ENCODE measurements at places on chromosomes 7 and 10.

DNA sequence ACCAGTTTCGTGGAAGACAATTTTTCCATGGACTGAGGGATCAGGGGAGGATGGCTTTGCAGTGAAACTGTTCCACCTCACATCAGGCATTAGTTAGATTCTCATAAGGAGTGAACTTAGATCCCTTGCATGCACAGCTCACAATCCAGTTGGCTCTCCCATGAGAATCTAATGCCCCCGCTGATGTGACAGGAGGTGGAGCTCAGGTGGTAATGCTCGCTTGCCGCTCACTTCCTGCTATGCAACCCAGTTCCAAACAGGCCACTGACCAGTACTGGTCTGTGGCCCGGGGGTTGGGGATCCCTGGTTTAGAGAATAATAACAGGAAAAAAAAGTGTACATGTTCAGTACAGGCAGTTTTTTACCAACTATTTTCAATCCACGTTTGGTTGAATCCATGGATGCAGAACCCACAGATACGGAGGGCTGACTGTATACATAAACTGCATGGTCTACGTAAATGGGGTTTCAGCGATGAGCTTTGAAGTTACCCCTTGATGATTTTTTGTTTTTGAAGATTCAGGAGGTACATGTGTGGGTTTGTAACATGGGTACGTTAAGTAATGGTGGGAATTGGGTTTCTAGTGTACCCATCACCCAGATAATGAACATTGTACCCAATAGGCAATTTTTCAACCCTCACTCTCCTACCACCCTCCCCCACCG lies 24.5 kb downstream of the OGDH start:
- DNase-seq: no peak

- no peak for DNase-seq
Measured at GRCh38 chr10:129937351-129937751, 26.7 kb downstream of the EBF3 start.

DNA sequence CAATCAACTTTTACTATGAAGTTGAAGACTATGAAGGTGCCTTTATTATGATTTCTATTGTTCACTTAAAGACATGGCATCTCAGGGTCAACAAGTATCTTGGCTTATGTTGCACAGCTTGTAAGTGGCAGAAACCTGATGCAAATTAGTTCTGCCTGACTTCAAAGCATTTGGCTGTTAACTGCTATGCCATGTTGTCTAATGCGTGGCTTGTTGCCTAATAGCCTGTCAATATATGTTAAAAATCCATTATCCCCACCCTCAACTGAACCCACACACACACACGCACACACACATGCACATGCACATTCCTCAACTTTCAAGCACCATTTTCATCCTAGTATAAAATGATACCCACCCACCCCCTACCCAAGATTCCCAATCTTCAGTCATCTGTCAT lies 217.1 kb downstream of the NRG3 start:
- DNase-seq: no peak

DNA sequence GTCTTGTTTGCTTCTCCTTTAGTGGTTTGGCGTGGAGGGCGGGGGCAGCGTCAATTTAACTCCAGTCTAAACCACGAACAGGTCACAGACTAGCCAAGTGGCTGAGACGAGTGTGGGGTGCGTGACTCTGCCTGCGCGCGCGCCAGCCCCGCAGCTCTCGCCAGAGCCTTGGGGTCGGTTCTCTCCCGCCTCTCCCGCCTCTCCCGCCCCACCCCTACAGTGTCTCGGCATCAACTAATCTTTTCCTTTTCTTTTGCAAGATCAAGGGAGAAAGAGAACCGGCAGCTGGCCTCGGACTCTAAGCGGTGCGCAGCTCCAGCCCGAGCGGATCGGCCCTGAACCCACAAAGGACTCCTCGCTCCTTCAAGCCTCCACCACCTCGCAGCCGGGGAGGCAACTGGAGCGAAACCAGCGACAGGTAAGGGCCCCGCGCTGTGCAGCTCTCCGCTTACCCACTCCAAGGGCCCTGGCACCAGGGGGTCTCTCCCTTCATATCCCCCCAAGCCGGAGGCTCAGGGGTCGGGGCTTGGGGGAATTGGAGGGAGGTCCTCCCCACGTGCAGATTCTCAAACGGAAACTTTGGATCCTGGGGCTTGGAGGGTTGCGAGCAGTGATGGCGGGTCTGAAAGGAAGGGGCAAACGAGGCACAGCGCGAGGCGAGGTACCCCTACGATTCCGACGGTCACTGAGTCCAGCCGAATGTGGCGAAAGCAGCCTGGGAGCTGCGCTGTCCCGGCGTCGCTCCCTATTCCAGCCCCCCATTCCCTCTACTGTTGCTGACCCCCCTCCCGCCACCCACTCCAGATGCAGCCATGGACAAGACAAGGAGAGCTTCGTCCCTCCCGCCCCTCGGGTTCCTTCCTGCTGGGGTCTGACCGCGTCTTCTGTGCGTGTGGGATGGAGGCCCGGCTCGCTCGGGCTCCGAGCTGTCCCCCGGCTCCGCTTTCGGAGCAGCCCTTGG lies 829 bp downstream of the CHRM2 start:
- no peak for DNase-seq

- no peak for DNase-seq
Measured at GRCh38 chr10:25745976-25746375, 188.1 kb upstream of the MYO3A start.

GRCh38 chr7:129143724-129144094 lies 798 bp upstream of the TSPAN33 start:
- DNase-seq: no peak

DNA sequence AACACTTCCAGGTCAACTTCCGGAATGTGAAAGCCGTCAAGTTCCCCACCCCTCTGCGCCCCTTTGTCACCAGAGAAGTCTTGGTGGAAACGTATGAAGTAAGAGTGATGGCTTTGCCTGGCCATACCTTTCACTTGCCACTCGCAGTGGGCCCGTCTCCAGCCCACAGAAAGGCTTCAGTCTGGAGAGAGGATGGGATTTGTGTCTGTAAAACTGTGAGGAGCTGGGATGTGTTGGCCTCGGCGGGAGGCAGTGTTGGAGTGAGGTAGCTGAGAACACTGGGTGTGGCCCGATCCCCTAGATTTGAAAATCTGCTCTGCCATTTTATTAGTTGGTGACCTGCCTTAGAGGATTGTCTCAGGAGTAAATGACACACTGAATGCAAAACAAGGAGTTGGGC lies 6.4 kb downstream of the ADCK2 start:
- DNase-seq: no peak

DNA sequence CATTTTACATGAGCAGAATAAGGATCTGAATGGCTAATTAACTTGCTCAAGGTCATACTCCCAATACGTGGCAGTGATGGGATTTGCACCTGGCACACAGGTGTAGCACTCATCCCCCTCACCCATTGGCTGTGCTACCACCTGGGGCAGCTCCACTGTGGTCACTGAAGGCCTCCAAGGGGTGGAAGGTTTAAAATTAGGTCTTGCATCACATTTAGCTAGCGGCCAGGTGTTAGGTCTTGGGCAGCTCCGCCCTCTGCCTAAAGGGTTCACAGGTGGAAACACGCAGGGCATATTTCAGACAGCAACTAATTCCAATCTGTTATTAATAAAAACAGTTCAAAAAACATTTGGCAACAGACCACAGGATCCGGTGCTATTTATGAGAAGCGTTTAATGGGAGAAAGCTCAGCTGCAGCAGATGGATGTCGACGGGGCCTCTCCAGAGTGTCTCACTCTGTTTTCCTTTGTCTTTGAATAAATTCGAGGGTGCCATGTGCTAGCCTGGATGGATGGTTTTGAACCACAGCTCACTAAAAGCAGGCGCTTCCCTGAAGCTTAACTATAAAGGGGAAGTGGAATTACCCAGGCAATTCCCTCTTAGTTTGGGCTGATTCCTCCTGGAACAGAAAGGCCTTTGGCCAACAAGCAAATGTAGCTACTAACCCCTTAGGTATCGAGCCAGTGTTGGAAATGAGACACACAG lies 1017.6 kb downstream of the TYW1 start:
- DNase-seq: no peak

GRCh38 chr10:113627836-113628235 lies 36.0 kb downstream of the NRAP start:
- DNase-seq: no peak

DNA sequence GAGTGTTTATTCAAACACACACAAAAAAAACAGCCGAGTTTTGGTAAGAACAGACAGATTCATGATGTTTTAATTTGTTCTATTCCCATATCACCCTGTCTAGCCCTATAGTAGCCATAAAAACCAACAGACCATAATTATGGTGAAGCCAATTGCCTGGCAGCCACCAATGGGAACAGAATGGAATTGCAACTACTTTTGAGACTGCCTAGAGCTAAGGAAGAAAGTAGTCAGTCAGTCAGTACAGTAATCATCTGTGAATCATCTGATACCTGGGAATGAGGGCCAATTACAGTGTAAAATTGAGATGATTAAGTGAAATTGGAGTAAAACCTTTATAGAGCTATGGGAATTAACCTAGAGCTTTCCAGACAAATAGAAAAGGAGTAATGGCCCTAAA lies 952.7 kb upstream of the KCND2 start:
- no peak for DNase-seq

- no peak for DNase-seq
Measured at GRCh38 chr10:15232279-15232678, 63.8 kb upstream of the NMT2 start.

DNA sequence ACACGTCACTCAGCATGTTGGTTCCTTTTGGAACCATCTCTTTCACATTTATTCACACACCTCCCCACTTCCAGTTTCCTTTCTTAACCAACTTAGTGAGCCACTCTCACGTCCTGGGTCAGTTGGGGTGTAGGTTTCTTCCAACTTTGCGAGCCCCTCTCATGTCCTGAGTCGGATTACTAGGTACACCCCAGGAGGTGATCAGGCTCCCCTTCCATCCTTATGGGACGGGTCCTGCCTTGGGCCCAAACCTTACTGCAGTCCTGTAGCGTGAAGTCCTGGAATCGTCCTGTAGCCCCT lies 7.7 kb downstream of the ERV3-1 start:
- DNase-seq: no peak

DNA sequence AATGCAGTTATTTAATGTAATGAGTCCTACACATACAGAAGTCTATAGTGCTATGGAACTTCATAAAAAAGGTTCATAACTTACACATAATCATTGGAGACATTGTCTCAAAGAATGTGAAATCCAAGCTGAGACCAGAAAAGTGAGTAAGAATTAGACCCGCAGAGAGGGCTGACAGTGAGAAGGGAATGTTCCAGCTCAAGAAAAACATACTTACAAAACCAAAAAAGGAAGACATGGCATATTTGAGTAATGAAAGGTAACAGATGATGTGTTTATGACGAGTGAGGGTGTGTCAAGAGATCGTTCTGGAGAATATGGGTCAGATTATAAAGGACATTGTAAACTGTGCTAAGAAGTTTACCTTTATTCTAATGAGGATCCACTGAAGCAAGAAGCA lies 566.5 kb downstream of the ATRNL1 start:
- no peak for DNase-seq

Data from esophagus squamous epithelium (tissue), 5 donors.